ENCODE measurements at places on chromosomes 5 and 9. TPM values are rescaled to one million over a fixed set of nuclear protein-coding genes. Genes with fewer than 3 reads are reported as not detected.
A peak's percentile ranks its signal among the peaks of the same experiment; 100 is the strongest.

The LOX gene
- 38.8 TPM for total RNA-seq

The TMC1 gene
- not detected for total RNA-seq

The TRIM36 gene
- total RNA-seq: 2.2 TPM

GRCh38 chr9:130872912-130873503 is 23.6 kb downstream of the QRFP start:
- DNase-seq: no peak
- H3K36me3 ChIP-seq: peaks cover 63% of the 10 kb centered on the region
- peaks cover 34% of the 10 kb centered on the region for H3K4me1 ChIP-seq
- no peaks in the 10 kb centered on the region for H3K27me3 ChIP-seq
- no peak overlapping the region for H3K4me3 ChIP-seq

DNA sequence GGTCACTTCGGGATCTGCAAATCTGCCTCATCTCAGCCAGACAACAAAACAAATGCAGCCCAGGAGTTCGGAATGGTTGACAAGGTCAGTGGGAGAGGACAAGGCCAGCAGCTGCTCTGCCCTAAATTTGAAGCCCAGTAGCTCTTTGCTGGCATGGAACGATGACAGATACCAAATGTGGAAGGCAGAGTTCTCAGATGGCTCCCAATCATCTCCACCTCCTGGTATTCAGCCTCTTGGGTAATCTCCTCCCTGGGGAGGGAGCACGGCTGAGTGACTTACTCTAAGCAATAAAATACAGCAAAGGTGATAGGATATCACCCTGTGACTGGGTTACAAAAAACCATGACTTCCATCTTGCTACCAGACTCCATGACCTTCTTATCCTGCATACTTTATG is 172.8 kb downstream of the ENTREP1 start:
- H3K36me3 ChIP-seq: no peaks in the 10 kb centered on the region
- no peak overlapping the region for H3K27ac ChIP-seq
- no peak for DNase-seq
- H3K27me3 ChIP-seq: no peaks in the 10 kb centered on the region

DNA sequence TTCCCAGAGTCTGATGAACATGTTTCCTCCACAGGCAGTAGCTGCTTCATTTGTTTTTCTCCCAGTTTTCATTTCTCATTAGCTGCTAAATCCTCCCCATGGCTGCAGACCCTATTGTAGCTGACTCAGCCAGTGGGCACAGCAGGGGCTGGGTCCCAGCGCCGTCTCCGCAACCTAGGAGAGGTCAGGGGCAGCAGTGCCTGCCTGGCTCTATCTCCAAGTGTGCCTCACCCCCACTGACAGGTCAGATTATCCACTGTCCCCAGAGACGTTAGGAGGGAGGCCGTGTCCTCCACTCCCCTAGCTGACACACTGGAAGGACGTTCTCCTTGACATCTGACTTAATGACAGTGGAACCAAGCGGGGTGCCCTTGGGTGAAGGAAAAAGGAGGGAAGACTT is 31.1 kb downstream of the KCNIP1 start:
- no peaks in the 10 kb centered on the region for H3K36me3 ChIP-seq
- DNase-seq: no peak
- no peak overlapping the region for H3K27ac ChIP-seq

GRCh38 chr5:132674671-132675506 is 1.1 kb downstream of the IL4 start:
- DNase-seq: no peak
- H3K4me1 ChIP-seq: peaks cover 26% of the 10 kb centered on the region
- peak overlapping the region; percentile 4 for H3K4me3 ChIP-seq
- no peaks in the 10 kb centered on the region for H3K27me3 ChIP-seq
- H3K36me3 ChIP-seq: no peaks in the 10 kb centered on the region

DNA sequence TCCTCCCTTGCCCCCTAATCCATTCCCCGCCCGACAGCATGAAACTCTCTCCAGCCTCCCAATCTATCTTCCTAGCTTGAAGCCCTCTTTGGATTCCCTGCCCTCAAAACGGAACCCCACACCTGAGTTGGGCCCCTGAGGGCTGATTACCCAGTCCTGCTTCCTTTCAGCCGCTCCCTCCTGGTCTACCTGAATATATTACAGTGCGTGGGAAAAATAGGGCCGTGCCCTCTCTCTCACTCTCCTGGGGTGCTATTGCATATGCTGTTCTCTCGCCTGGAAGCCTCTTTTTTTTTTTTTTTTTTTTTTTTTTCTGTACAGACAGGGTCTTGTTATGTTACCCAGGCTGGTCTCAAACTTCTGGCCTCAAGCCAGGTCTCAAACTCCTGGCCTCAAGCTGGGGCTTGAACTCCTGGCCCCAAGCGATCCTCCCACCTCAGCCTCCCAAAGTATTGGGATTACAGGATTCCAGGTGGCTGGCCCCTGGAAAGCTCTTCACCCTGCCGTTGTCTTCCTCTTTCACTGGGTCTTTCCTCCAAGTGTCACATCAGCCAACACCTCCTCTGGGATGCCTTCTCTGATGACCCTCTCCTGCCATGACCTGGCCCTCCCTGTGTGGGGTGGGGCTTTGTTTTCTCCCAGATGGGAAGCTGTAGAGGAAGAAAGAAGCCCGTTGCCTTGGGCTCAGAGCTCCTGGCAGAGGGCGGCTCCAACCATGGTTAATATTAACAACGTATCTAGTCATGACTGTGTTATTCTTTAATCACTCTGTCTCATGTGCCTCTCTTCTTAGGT is 8.2 kb downstream of the DNM1 start:
- peak overlapping the region; percentile 70 for H3K27ac ChIP-seq
- H3K27me3 ChIP-seq: no peaks in the 10 kb centered on the region
- no peak overlapping the region for H3K4me3 ChIP-seq
- DNase-seq: no peak

DNA sequence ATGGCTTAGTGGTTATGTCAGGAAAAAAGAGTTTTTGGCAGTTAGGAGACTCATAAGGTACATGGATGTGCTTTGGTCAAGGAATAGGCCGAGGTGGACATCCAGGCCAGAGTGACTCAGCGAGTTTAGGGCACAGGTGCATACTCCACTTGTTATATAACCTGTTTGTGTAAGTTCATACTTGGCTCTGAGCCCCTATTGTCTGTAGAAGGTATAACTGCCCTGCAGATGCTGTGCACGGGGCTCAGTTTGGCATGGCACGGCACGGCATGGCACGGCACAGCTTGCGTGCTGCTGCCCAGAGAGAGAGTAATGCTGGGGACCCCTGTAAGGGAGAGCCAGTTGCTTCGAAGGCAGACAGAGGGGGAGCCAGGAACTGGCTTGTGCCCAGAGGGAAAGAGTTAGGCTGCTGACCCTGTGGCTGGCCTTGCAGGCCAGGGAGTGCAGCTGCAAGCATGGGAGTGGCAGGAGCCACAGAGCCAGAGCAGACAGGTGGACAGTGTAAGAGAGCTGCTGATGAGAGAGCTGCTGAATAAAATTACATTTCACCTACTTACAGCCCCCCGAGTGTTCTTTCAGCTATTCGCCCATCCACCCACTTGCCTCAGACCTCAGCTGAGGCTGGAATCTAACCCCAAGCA is 32.2 kb downstream of the GCNT4 start:
- no peak overlapping the region for H3K27ac ChIP-seq
- no peaks in the 10 kb centered on the region for H3K36me3 ChIP-seq
- DNase-seq: no peak
- no peaks in the 10 kb centered on the region for H3K4me1 ChIP-seq

- no peak for DNase-seq
- H3K27me3 ChIP-seq: no peaks in the 10 kb centered on the region
- peaks cover 72% of the 10 kb centered on the region for H3K4me1 ChIP-seq
- no peaks in the 10 kb centered on the region for H3K36me3 ChIP-seq
These were observed 14.8 kb downstream of the COL27A1 start for GRCh38 chr9:114169952-114170770.

DNA sequence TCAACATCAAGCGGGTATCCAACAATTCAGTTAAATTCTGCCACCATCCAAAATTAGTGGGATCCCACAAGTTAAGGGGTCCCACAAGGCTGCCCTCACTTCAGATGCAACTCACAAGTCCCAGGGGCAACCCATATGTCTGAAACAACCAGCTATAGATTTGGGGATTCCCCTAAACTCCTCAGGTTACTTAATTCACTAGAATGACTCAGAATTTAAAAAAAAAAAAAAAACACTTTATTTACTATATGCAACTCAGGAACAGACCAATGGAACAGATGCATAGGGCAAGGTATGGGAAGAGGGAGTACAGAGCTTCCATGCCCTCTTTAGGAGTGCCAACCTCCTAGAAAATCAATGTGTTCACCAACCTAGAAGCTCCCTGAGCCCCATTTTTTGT is 15.1 kb downstream of the AUH start:
- no peaks in the 10 kb centered on the region for H3K4me1 ChIP-seq
- no peaks in the 10 kb centered on the region for H3K36me3 ChIP-seq
- H3K27ac ChIP-seq: no peak overlapping the region
- DNase-seq: no peak
- no peak overlapping the region for H3K4me3 ChIP-seq
- no peaks in the 10 kb centered on the region for H3K27me3 ChIP-seq
